ENCODE measurements at places on chromosomes 6 and 20.
A peak's percentile ranks its signal among the peaks of the same experiment; 100 is the strongest.

GRCh38 chr20:48259456-48259855, 474.2 kb upstream of the SULF2 start:
- DNase-seq = no peak

- DNase-seq = peak; percentile 16
Measured at GRCh38 chr20:21719592-21720214, 14.2 kb downstream of the PAX1 start.

DNA sequence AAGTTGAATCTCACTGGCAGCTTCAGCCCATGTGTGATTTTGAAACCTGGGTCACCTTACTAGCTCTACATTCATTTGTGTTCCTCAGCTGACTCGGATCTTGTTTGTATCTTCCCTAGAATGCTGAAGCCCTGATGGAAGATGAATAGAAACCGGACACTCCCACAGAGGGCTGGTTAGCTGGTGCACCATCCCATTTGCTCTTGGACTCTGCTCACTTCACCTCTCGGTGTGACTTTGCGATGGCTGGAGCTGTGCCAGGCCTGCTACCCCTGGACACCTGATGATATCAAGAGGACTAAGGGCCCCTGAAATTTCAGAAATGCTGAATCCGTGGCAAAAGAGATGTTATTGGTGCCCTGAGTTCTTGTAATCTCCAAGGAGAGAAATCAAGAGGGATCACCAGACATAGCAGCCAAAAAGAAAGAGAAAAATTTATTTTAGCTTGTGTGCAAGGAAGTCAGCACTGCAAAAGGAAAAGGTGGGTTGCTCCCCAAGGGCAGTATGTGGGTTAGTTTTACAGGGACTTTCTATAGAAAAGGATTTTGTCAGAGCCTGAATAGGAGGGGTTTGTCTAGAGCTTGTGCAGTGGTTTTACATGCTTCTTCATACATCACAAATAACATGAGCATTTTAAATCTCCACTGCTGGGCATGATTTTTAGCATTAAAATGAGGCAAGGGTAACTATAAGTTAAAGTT, 426.3 kb upstream of the NOX3 start:
- DNase-seq = no peak

DNA sequence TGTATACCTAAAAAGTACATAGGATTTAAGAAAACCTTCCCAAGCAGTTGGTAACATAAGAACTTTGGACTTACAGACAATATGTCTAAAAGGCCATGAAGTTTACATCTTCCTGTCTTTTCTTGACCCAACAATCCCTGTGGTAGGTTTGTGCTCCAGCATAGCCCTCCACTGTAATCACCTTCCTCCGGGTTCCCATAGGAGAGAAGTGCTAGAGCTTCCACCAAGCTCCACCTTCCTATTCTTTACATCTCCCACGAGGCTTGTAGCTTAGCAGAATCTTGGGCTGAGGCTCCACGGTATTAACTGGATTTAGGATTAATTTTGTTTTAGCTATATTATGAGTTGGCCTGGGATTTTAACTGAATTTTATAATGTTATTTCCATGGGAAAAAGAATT, 23.3 kb downstream of the ADGRG6 start:
- no peak for DNase-seq

- DNase-seq = no peak
Measured at GRCh38 chr6:145948328-145948727, 15.8 kb downstream of the SHPRH start.

Data from effector CD4-positive, alpha-beta T cell (primary cell).